Activated CD4-positive, CD25-positive, alpha-beta regulatory T cell (primary cell): ENCODE measurements at places on chromosomes 3 and 15.

GRCh38 chr3:57120040-57120439 lies 45.1 kb downstream of the IL17RD start:
- DNase-seq: no peak

- DNase-seq: no peak
Measured at GRCh38 chr3:14699643-14700042, 24.7 kb downstream of the C3orf20 start.

DNA sequence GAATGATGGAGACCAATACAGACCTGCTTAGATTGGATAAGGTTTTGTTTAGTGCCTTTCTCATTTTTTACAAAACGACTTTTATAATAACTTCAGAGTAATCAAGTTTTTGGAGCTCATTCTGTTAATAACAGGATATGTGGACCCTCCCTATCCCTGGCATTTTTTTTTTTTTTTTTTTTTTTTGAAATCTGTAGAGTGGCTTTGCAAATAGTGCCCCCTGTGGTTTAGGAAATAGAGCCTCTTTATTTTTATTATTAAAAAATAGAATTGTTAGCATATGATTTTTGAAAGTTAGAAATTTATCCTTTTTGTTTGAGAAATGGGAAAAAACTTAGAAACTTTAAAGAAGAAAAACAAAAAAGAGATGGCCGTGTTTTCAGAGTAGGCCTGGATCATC lies 11.4 kb downstream of the SKIL start:
- DNase-seq: no peak

DNA sequence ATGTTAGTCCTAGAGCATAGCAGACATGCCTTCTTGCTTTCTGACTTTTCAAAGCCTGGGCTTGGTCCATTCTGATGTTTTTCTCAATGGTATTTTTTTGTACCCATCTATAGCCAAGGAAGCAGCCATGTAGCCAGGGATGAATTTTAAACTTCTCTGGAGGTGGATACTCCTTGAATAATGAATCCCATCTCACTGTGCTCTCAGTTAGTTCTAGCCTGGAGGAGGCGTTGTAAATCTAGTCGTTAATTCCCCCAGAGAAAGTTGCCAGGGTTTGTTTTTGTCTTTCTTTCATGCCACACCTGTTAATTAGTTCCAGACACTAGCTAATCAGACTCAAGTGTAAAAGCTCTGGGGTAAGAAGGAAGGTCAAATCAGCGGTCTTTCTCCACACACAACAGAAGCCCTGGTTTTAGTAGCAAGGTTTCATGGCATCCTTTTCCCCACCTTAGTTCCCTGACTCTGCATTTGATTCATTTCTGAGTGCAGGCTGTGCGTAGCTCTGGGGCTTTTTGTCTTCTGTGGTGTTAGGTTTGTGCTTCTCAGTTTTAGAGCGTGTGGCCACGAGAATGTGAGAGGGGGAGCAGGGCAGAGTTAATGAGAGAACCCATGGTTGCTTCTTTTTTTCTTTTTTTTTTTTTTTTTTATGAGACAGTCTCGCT lies 19.7 kb downstream of the PTPRG start:
- no peak for DNase-seq

- DNase-seq: no peak
Measured at GRCh38 chr3:150293401-150294001, 114.6 kb upstream of the TSC22D2 start.

- DNase-seq: no peak
Measured at GRCh38 chr3:73571238-73571794, 53.4 kb downstream of the PDZRN3 start.

- DNase-seq: no peak
Measured at GRCh38 chr15:42621996-42622925, 46.9 kb downstream of the STARD9 start.

DNA sequence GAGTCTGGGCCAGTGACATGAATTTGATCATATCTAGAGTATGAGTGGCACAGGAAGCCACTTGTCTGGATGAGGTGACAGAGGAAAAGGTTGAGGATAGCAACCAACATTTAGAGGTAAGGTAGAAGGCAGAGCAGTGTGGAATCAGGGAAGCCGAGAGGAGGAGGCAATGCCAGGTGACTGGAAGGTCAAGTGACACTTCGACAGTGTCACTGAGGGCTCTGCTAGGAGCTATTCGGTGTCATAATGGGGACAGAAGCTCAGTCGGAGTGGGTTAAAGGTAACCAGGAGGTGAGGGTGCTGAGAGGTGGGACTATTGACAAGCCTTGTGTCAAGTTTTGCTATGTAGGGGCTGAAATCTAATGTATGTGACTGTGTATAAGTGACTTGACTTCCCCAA lies 56.7 kb downstream of the IGF1R start:
- DNase-seq: no peak

DNA sequence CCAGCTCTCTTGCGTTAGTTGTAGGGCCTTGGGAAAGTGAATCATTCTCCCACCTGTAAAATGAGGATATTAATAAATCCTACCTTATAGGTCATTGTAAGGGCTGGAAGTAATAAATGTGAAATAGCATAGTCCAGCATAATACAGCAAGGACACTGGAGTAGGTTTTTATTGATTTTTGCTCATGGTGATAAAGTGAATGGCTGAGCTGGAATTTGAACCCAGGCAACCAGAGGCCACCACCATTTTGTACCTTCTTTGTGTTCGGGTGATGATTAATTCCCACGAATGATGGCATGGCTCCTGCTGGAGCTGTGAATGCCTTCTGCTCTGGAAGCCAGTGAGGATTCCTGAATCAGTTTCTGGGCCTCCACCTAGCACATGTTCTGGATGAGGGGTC lies 31.8 kb downstream of the CTSH start:
- DNase-seq: no peak

GRCh38 chr3:16484216-16484615 lies 29.3 kb downstream of the RFTN1 start:
- no peak for DNase-seq

- DNase-seq: no peak
Measured at GRCh38 chr15:66151809-66152208, 101.7 kb downstream of the MEGF11 start.

- DNase-seq: no peak
Measured at GRCh38 chr3:15623535-15624440, 22.2 kb downstream of the BTD start.

GRCh38 chr3:104005815-104006214 lies 1360.9 kb upstream of the ALCAM start:
- DNase-seq: no peak

- no peak for DNase-seq
Measured at GRCh38 chr15:101562428-101563059, 73.0 kb upstream of the PCSK6 start.

DNA sequence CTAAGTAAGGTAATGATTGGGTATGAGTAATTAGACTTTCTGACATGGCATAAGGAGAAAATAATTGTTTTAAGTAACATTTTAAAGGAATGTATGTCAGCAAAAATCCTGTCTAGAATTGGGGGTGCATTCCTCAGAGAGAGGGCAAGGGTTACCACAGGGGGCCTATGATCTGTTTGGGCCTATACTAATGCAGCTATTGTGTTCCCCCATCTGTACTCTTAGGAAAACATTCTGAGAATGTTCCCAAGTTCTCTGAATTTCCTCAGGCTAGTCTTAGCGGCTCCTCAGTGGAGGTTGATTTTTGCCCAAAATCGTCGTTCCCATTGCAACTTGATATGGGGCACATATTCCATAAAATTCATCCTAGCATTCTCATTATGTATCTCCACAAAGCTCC lies 1216.4 kb upstream of the GBE1 start:
- no peak for DNase-seq

DNA sequence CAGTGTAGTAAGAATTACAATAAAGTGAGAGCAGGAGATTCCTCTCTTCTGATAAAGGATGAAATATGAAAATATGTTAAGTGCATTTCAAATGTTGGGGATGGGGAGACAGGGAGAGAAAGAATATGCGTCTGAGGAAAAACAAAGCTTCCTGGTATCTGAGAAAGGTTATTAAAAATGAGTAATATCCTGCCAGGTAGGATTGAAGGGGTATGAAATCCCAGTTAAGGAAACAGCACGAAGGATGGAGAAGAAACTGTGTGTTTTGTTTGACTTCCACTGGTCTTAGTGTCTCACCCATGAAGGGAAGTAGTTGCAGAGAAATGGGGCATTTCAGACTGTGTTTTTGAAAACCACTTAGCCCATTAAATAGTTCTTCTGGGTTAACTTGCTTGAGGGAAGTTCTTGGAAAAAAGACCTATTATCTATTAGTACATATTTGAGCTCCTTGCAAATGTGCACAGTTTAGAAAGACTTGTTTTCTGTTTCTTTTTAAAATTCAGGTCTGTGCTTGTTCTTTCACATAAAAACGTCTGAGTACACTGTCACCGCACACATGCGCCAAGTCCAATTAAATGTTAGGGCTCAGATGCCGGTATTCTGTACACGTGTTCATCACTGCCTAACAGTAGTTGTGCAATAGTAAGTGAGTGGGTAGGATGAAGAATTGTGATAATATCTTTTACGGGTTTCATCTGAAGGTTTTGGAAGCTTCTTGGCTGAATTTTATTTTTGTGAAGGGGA lies 196.1 kb upstream of the P2RY1 start:
- DNase-seq: no peak

- no peak for DNase-seq
Measured at GRCh38 chr3:78792733-78793132, 975.1 kb downstream of the ROBO1 start.

GRCh38 chr15:39132954-39133600 lies 447.8 kb upstream of the THBS1 start:
- DNase-seq: no peak

DNA sequence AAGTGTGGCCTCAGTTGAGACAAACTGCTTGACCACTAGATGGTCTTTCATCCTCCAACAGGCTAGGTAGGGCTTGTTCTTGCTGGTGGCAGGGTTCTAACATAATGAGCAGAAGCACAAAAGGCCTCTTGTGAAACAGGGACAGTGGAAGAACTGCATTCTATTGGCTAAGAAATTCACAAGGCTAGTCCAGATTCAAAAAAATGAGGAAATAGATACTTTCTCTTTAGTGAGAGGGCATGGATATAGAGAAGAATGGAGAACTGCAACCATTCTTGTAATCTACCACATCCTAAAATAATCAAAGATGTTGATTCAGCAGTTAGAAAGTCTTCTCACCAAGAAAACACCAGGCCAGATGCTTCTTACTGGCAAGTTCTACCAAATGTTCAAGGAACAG lies 143.7 kb upstream of the LRIG1 start:
- no peak for DNase-seq

DNA sequence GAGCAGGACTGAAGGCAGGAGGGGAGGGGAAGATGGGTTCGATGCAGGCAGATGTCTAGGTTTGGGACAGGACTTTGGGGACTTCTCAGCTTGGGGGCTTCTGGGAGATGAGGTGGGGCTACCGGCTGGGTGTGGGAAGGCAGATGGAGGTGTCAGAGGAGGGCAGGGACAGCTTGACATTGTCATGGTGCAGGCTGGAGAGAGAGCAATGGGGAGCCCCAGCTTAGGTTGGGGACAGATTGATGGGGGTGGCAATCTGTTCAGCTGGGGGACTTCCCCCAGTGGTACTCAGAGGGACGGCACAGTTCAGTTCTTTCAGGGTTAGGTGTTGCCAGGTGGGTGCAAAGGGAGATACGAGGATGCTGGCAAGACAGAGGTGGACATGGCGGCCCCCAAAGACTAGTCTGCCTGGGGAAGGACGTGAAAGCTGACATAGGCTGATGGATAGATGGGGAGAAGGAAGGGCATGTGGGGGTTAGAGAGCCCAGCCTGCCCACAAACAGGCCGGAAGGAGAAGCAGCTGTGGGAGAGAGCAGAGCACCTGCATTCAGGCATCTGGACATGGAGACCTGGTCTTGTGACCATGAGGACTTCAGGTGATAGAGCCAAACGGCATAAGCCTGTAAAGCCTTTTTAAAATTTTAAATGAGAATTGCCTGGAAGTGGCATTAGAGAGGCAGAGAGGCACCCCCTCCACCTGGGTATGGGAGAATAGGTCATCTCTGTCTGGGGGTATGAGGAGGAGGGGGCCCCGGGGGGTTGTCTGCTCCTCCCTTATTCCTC lies 21.1 kb downstream of the ACAA1 start:
- DNase-seq: no peak

- no peak for DNase-seq
Measured at GRCh38 chr3:45807133-45807532, 10.8 kb upstream of the SLC6A20 start.

- DNase-seq: no peak
Measured at GRCh38 chr15:42688301-42688700, 48.6 kb downstream of the CDAN1 start.

GRCh38 chr3:162141272-162141791 lies 644.7 kb downstream of the OTOL1 start:
- no peak for DNase-seq

- no peak for DNase-seq
Measured at GRCh38 chr15:51267703-51268083, 70.7 kb downstream of the CYP19A1 start.

DNA sequence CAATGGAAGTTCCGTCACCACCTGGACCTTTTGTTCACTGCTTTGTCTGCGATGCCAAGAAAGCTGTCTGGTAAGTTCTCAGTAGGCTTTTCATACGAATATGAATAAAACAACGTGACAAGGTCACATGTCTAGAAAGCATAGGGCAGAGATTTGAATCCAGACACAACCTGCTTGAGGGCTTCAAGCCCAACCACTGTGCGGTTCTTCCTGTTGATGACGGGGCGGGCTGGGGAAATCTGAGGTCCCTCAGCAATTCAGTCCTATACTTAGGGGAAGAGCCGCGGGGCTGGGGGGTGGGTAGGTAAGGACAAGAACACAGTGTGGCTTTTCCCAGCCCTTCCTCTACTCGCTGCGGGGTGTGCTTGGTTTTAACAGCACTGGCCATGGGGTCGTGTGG lies 32.4 kb upstream of the SMAD3 start:
- DNase-seq: no peak

DNA sequence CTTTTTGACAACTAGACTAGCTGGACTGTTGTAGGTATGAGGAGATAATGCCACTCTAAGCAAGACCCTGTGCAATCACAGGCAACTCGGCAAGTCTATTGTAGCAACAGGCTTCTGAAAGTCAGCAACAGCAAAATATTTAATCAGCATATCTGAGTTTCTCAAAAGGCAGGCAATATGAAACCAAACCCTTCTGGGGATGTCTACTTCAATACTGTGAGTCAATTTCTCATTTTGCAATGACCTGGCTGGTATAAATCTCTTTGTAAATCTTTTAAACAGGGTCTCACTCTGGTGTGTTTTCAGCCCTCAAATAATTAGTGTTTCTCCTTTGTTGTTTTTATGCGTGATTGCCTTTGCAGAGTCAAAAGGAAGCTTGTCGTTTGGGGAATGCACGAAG lies 1044.5 kb downstream of the NTRK3 start:
- DNase-seq: no peak

- DNase-seq: no peak
Measured at GRCh38 chr15:50143255-50143860, 24.3 kb upstream of the ATP8B4 start.

DNA sequence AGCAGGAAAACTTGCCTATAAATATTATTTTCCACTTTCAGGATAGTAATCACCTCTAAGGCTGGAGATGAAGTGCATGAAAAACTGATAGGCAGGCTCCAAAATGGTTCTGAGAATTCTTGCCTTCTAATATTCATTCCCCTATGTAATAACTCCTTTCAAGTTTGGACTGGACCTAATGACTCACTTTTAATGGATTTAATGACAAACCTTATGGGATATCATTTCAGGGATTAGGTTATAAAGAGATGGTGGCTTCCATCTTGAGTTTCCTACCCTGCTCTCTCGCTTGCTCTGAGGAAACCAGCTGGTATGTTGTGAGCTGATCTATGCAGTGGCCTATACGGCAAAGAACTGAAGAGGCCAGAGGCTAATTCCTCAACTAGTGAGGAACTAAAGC lies 192.0 kb downstream of the BCHE start:
- DNase-seq: no peak
